COLO829 (cell line): ENCODE measurements at places on chromosomes 2 and 18.

DNA sequence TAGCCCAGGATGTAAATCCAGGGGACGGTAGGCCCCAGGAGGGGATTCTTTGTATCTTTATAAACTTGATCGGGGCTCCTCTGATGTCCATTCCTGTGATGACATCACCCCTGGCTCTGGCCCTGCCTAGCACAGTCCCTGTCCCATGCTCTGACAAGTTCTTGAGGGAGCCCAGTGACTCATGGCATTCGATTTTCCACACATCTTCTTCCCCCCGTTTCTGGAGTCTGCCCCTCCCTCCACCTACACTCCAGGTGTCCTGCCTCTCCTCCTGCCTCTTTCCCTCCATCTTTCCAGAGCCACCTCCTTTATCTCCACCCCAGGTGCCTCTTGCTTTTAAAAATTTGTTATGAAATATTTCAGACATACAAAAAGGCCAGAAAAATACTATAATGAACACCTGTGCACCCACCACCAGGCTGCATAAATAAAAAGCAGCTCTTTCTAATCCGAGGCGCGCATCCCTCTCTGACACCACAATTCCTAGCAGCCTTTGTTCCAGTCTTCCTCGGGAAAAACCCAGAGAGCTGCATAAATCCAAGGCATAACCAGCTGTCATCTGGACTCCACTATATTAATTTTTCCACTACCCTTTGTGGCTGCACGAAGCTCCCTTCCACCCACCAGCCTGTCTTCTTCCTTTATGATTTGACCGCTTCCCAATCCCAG is 207.7 kb downstream of the ZBTB7C start:
- no peak for DNase-seq

DNA sequence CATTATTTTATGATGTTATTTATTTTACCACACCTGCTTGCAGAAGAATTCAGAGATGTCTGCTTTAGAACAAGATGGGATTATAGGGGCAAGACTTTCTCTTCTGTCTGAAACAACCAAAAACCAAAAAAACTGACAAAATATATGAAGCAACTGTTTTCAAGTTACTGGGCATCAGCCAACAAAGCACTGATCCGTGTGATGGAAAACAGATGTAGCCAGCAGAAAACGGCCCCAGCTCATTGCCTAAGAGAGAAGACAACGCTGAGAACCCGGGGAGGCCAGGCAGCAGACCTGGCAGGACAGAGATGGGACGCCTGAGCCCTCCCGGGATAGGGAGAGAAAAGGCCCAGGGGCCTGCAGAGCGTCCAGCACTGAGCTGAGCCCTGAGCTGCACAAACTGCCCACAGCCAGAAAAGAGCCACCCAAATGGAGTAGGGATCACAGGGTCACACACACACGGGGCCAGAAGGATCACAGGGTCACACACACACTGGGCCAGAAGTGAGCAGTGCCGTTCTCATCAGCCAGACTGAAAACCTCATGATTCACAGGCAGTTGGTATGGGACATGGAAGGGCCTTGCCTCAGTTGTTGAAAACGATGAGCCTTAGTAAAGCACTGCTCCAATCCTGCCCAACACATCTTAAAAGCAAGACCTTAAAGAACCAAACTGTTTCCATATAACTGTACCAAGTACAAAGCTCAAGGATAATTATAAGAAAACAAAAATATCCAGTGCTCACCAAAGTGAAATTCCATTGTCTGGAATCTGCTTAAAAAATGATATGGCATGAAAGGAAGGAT is 12.1 kb downstream of the PXDN start:
- no peak for DNase-seq

DNA sequence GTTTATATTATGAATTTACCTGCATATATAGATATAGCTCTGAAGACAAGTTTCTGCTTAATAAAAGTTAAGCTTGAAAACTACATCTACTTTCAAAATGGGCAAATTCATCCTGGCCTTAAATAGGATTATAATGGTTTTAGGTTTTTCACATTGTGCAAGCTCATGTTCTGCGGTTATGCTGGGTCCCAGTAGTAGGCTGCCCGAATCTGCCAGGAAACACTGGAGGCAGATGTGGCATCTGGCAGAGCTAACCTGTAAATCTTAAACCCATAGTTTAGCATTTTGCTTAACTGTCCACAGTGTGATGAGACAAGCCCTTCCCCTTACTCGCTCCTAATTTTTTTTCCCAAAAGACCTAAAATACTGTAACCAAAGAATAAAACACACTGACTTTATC is 234.2 kb downstream of the TCF4 start:
- DNase-seq = no peak

- DNase-seq = peak; percentile 69
Measured at GRCh38 chr18:3511980-3512379, 62.0 kb downstream of the TGIF1 start.

GRCh38 chr2:157236404-157236803 is 21.1 kb upstream of the GALNT5 start:
- DNase-seq = no peak

DNA sequence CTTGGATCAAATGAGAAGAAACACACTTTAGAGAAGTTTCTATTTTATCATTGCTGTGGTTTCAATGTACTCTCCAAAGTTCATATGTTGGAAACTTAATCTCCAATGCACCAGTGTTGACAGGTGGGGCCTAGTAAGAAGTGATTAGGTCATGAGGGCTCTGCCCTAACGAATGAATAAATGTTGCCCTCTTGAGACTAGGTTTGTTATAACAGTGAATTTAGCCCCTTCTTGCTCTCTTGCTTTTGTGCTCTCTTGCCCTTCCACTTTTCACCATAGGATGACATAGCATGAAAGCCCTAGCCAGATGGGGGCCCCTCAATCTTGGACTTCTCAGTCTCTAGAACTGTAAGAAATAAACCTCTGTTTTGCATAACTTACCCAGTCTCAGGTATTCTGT is 664.8 kb downstream of the DCC start:
- no peak for DNase-seq

- no peak for DNase-seq
Measured at GRCh38 chr2:234162861-234163260, 112.4 kb downstream of the SPP2 start.

DNA sequence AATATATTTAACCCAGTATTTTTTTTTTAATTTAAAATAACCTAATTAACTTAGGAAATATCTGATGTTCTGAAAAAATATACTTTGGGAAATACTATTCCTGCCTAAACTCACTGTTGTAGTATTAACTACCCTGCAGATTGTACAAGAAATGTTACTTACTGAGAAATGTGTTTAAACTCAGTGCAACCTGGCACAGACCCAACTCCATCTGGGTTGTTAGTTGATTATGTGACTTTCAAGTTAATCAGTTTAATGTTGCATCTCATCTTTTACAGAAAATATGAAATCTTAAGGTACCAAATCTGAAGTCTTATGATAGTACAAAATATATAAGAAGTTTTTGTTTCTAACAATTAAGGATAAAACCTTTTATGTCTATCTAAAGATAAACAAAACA is 27.3 kb downstream of the VAPA start:
- no peak for DNase-seq

DNA sequence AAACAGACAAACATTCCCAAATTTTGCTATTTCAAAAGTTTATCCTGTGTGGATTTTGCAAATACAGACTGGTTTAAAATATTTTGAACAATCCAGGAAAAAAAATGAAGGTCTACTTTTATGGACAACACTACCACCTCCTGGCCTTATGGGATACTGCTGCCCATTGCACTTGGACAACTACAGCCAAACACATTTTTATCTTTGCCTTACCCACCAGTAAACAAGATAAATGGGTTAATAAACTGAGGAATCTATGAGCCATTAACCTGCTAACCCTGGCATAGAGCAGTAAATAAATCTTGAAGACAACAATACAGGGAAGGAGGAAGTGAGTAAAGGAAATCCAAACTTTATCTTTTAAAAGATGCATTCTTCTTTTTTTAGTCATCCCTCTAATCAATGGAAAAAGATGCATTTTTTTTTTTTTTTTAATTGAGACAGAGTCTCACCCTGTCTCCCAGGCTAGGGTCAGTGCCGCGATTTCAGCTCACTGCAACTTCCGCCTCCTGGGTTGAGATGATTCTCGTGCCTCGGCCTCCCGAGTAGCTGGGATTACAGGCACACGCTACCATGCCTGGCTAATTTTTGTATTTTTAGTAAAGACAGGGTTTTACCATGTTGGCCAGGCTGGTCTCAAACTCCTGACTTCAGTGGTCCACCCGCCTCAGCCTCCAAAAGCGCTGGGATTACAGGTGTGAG is 2.1 kb upstream of the SPIRE1 start:
- DNase-seq = no peak

DNA sequence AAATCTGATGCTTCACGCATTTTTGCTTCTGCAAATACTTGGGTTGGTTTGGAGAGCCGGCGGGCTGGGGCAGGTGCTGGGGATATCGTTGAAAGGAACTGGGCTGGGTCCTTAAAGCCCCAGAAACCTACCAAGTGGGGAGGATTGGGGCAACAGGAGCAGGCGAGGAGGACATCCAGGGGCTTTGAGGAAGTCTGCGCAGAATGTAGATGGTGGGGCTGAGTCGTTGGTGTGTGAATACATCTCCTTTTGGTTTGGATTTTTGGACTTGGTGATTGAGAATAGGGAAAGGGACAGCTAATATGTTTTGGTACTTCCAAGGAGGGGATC is 1.1 kb downstream of the DCC start:
- no peak for DNase-seq

- peak; percentile 82 for DNase-seq
Measured at GRCh38 chr2:160225722-160226121, 25.6 kb upstream of the ITGB6 start.

GRCh38 chr2:46780801-46781445 is 134.7 kb downstream of the MCFD2 start:
- no peak for DNase-seq

- DNase-seq = no peak
Measured at GRCh38 chr2:31996571-31997150, 14.1 kb downstream of the MEMO1 start.

- DNase-seq = peak; percentile 40
Measured at GRCh38 chr2:58376592-58376991, 135.5 kb upstream of the FANCL start.

DNA sequence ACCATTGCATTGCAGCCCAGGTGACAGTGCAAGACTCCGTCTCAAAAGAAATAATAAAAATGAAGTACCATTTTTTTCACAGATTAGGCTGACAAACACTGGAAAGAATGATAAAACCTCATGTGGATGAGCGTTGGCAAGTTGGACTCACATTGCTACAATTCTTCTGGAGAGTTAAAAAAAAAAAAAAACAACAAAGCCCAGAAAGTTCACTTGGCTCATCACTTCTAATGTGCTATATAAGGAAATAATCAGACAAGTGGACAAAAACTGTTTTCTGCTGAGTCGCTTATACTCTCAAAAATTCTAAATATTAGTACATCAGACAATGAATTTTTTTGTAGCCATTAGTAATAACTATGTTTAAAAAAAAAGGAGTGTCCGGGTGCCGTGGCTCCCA is 38.4 kb downstream of the PKP4 start:
- no peak for DNase-seq

- peak; percentile 35 for DNase-seq
Measured at GRCh38 chr2:224982910-224983711, 59.2 kb downstream of the DOCK10 start.

DNA sequence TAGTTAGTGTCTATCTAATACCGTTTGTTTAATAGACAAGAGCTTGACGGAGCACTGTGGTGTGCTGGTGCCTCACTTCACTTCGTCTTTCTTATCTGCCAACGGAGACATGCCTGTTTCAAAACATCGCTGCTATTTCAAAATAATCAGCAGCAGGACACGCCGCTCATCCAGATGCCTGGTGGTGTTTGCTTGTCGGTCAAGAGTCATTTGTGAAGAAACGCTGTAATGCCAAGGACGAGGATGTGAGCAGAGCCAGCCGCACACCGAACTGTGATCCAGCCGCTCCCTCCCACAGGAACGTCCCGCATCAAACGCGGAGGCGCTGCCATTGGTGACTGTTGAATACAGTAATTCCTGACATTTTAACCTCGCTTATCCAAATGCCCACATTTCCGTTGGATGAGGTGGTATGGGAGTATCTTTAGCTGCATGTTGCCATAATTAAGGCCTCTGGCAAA is 432.4 kb downstream of the FBXO15 start:
- DNase-seq = no peak

GRCh38 chr2:20313659-20314058 is 37.0 kb downstream of the PUM2 start:
- no peak for DNase-seq

DNA sequence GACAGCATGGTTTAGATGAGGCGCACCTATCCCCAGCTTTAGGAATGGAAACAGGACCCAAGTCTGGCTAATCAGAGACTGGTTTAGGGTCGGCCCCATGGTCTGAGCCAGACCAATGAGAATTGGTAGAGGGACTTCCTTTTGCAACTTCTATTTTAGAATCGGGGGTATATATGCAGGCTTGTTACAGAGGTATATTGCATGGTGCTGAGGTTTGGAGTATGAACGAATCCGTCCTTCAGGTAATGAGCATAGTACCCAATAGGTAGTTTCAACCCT is 1.5 kb upstream of the BOLA3 start:
- no peak for DNase-seq
